ENCODE measurements at places on chromosomes 16 and 17.

DNA sequence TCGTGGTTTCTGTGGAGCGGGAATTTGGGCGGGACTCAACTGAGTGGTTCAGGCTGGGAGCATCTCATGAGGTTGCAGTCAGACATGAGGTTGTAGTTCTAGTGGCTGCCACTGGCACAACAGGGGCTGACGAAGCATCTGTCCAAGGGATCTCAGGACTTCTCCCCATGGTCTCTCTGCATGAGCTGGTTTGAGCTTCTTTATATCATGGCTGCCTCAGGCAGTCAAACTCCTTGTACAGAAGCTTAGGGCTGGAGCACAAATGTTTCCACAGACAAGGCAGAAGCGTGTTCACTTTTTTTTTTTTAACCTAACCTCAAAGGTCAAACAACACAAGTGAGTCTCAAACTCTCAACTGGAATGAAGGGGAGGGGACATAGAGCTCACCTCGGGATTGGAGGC lies 243.3 kb downstream of the MSI2 start:
- no peak for DNase-seq

DNA sequence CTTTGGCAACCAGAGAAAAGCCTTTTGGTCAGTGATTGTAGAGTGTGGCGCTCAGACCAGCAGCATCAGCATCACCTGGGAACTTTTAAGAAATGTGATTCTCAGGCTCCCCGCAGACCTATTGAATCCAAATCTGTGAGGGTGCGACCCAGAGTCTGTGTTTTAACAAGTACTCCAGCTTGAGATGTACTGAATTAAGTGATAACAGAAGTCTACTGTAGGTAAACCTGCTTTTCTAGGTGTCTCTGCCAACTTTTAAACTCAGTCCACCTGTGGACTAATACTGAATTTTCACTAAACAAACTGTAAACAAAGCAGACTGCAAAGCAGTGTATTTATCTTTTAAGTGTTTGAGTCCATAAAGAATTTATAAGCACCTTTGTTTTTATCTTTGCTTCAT lies 43.6 kb downstream of the NUP93 start:
- DNase-seq, result no peak

DNA sequence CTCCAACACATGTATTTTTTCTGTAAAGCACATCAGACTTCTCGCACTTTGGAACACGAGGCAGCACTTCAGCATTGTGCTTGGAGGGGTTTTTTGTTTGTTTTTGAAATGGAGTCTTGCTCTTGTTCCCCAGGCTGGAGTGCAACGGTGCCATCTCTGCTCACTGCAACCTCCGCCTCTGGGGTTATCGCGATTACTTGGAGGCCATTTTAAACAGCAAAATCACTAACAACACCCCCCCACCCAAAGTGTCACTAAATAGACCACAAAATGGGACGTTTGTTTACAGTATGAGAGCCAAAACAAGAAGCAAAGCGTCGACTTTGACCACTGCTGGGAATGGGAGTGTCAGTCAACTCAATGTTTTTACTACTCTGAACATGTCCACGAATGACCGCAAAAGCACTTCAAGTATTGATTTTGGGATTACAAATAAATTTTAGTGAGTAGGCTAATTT lies 9.0 kb upstream of the C16orf87 start:
- DNase-seq, result no peak

DNA sequence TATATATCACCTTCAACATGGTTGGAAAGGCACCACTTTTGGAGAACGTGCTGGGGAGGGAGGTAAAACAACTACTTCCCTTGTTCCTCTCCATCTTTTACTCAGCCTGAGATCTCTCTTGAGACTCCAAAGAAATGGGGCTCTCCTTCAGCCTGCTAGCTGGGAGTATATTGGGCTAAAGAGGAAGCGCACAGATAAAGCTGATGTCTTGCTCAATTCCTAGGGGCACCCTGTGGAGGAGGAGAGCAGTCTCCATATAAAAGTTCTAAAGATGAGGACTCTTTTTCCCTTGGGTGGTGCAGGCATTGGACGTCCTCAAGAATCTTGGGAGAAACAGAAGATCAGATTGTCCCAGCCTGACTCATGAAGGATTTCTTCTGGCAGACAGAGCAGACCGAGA lies 4.6 kb upstream of the ETV4 start:
- no peak for DNase-seq

DNA sequence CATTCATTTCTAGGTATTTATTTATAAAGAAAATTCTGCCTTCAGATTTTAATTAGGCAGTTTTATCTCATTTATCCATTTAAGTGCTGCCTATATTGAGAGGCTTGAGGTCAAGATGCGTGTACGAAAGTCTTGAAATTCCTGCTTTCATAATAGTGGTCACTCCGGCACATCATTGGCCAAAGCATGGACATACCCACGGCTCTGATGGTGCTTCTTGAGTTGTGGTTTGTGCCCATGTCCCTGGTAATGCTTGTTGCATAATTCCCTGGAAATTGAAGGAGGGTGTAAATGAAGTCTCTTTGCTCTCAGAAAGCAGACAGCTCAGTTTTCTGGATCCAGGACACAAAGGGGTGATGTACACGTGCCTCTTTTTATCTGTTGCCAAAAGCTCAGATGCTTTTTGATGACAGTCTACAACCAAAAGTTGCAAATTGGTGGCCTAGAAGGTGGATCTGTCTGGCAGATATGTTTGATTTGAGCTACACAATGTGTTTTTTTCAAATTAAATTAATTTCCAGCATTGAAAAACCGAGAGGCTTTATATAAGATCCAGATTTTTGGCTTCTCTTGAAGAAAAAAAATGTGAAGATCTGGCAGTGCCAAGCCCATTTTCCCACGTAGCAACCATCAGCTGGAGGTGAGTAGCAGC lies 94.4 kb downstream of the SHISA9 start:
- no peak for DNase-seq

DNA sequence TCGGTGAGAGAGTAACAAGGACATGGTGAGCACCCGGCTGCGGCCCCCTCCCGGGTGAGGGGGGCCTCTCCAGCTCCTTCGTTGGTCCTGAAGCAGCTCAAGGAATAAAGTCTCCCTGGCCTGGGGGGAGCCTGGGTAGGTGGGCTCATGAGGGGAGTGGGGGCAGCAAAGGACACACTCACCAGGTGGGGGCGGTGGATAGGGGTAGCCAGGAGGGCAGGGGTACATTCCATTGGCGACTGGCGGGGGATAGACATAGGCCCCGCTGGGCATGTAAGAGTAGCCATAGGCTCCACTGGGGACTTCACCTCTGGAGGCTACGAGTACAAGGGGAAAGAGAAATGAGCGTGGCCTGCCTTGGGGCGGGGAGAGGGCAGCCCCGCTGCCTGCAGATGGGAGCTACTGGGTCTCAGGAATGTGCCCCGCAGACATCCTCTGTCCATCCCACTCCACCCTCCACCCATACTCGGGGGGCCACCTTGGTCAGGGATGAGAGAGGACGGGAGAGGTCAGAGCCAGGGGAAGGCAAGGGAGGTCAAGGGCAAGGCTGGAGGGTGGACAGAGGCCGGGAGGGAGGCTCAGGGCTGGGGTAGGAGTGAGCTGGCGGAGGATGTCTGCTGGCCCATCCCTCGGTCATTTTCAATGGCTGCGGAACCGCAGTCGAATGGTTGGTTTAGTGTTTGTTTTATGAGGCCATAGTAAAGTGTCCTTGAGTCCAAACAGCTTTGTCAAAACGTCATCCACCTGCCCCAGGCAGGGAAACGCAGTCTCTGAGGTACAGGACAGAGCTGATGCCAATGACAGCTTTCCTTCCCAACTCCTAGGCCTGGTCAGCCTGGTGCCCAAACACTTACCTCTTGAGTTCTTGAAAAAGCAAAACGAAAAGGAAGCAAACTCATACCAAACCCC lies 3.7 kb upstream of the UNC13D start:
- no peak for DNase-seq

DNA sequence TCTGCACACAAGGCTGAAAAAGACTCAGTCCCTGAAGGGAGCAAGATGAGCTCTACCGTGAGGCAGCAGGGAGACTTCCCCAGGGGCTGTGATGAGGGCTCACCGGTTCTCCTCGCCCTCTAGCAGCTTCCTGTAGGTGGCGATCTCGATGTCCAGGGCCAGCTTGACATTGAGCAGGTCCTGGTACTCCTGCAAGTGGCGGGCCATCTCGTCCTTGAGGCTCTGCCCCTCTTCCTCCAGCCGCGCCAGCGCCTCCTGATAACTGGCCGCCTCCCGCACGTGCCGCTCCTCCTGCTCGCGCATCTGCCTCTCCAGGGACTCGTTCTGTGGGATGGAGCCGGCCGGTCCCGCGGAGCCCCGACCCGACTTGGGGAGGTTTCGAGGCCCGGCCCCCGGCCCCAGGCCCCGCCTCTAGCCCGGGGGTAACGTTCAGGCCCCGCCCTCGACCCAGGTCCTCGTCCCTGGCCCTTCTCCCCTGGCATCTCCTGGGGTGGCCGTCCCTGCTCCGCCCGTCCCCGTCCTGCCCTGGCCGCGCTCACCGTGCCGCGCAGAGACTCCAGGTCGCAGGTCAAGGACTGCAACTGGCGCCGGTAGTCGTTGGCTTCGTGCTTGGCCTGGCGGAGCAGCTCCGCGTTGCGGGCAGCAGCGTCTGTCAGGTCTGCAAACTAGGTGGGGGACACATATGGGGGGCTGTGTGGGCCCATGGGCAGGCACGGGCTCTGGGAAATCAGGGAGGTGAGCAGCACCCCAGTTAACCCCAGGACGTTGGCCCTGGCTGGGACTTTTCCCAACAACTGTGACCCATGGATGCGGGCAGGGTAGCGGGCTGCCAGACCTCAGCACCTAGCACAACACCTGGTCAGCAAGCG lies 3.9 kb downstream of the GFAP start:
- no peak for DNase-seq

- DNase-seq, result no peak
Measured at GRCh38 chr16:57929250-57929649, 41.7 kb downstream of the CNGB1 start.

GRCh38 chr17:12362853-12363455 lies 302.7 kb upstream of the MYOCD start:
- DNase-seq, result no peak

DNA sequence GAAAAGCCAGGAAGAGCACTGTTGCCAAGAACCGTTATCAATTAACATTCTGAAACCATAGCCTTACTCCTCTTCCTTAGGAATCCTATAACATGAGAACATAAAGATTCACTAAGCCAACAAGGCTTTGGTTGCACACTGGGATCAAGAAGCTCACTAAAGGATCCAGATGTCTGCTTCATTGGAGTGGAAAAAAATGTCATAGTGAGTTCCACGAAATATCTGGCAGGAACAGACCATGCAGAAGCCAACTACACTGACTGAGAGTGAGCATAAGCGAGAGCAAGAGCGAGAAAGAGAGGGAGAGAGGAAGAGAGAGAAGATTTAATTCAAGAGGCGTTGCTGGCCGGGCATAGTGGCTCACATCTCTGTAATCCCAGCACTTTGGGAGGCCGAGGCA lies 13.4 kb upstream of the MEIOC start:
- DNase-seq, result no peak

GRCh38 chr16:79215289-79215688 lies 385.2 kb downstream of the MAF start:
- no peak for DNase-seq

DNA sequence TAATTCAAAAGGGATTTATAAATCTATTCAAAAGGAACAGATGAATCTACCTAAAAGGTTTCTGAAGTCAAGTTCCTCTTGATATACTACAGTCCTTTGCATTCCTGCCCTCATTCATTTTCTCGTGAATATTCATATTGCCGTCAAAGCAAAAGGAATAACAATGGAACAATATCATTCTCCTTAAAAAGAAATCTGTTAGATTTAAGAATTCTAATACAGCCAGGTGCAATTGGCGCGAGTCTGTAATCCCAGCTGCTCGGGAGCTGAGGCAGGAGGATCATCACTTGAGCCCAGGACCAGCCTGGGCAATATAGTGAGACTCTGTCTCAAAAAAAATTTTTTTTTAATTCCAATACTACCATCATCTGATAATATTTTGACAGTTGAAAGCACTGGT lies 130.3 kb downstream of the BRIP1 start:
- no peak for DNase-seq

DNA sequence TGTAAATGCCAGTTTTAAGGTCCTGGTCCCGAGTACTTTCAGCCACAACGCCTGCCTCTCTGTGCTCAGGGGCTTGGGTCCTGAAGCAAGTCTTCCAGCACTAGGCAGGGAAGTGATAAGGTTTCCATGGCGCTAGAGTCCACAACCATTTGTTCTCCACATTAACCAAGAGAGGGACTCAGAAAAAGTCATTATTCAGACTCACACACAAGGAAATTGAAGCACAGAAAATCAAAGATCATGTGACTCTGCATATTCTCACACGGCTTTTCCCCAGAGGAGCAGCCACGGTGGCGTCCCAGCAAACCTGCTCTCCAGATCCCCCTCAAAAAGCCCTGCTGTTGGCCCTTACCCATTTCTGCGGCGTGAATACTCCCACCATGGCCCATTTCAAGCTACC lies 9.7 kb downstream of the ENPP7 start:
- DNase-seq, result no peak

DNA sequence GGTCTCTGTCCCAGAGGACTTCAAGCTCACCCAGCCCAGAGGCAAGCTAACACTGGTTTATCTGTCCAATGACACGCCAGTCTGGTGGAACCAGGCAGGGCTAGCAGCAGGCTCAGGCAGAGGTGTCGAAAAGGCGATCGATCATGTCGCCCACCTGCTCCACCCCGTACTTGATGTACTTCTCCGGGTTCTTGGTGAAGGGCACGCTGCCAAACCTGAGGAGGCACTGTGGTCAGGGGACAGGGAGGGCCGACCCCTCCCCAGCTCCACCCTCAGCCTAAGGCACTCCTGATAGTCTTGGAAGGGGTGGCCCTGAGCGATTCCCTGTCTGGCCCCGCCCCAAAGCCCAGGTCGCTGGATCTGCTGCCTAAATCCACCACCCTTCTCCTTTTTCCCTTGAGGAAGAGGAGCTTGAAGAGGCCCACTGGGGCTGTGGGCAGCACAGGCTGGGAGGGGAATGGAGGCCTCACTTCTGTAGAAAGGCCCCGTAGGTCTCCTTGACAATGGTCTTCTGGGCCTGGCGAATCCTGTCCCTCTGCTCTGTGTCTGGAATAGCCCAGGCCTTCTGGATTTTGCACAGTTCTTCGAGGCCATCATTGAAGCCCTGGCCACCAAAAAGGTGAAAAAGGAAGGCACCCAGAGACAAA lies 4.7 kb downstream of the ZACN start:
- no peak for DNase-seq

DNA sequence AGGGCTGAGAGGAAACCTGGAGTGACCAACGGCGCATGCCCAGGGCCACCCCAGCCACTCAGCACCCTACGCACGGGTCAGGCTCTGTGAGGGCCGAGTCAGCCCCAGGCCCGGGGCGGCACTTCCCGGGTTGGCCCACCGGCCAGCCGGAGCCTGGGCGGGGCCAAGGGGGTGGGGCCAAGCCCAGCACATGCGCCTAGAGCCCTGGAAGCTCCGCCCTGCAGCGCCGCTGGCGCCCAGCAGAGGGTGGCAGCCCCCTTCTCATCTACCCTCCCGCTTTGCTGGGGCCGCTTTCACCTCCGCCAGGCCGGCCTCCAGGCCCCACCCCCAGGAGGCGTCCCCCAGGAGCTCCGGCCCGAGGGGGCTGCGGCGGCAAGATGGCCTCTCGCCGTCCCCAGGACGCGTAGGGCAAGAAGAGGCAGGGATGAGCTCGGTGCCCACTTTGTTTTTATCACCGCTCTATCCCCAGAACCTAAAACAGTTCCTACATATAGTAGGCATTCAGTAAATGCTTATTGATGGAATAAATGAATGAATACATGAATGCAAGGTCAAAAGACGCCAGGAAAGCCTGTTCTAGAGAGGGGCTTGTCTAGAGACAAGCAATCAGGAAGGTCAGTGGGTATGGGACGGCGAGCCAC lies 31.3 kb downstream of the MYO18A start:
- DNase-seq, result peak; percentile 86

- DNase-seq, result no peak
Measured at GRCh38 chr16:47230296-47230695, 86.6 kb upstream of the NETO2 start.

- no peak for DNase-seq
Measured at GRCh38 chr17:54196751-54197150, 374.0 kb downstream of the KIF2B start.
